Adipose tissue (tissue), 3 donors: ENCODE measurements at places on chromosomes 11 and 22. TPM values are rescaled to one million over a fixed set of nuclear protein-coding genes. Genes with fewer than 3 reads are reported as not detected.

FOXRED2 gene
- polyA plus RNA-seq = 2.7 TPM

SCN4B gene
- polyA plus RNA-seq = 1.0 TPM

ALDH3B1 gene
- polyA plus RNA-seq = 8.7 TPM

MPZL2 gene
- polyA plus RNA-seq = 12.3 TPM

SCN3B gene
- polyA plus RNA-seq = 0.70 TPM

DGAT2 gene
- polyA plus RNA-seq = 168 TPM

RFPL3 gene
- polyA plus RNA-seq = not detected

LMNTD2 gene
- 1.9 TPM for polyA plus RNA-seq

MRPL49 gene
- 32.5 TPM for polyA plus RNA-seq

UPK3A gene
- polyA plus RNA-seq = not detected

TMEM191B gene
- polyA plus RNA-seq = 0.42 TPM

CHKB gene
- polyA plus RNA-seq = 137 TPM
